ENCODE measurements at places on chromosomes 12 and 14. TPM values are rescaled to one million over a fixed set of nuclear protein-coding genes. Genes with fewer than 3 reads are reported as not detected.

DNA sequence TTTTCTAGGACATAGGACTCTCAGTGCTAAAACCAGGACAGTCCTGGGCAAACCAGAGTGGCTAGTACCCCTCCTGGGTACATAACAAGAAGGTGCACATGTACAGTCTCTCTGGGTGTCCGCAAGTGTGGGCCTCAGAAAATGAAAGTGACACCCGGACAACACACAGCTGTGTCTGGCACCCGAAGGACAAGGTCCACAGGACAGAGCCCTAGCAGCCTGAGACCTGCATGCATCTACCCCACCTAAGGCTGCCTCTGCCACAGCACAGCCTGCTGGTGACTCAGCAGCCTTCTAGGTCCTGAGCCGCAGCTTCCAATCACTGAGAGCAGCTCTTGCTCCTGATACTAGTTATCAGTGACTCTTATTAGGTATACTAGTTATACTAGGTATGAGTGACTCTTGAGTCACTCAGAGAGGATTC is 784.1 kb upstream of the TBX3 start:
- DNase-seq: no peak

DNA sequence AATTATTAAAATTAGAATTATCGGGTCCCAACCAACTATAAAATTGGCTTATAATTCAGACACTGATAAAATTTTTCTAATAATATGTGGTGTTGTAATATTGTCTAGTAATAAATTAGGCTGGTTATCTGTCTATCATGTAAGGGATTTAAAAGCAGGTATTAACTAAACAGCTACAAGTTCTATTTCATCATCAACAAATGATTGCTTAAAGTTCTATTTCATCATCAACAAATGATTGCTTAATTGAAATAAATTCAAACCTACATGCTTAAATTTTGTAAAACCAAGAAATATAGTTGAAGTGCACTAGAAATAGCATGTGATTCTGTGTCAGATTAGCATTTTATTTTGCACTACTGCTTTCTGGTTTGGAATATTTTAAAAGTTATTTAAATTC is 34.1 kb downstream of the SLCO1A2 start:
- DNase-seq: no peak

DNA sequence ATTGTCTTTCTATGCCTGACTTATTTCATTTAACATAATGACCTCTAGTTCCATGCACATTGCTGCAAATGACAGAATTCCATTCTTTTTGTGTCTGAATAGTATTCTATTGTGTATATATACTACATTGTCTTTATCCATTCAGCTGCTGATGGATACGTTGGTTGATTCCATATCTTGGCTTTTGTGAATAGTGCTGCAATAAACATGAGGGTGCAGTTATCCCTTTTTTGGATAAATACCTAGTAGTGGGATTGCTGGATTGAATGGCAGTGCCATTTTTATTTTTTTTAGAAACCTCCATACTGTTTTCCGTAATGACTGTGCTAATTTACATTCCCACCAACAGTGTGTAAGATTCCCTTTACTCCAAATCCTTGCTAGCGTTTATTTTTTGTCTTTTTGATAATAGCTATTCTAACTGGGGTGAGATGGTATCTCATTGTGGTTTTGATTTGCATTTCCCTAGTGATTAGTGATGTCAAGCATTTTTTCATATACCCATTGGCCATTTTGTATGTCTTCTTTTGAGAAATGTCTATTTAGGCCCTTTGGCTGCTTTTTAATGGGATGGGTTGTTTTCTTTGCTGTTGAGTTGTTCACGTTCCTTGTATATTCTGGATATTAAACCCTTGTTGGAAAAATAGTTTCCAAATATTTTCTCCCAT is 2.3 kb downstream of the OAS2 start:
- no peak for DNase-seq

- no peak for DNase-seq
These were observed 4.4 kb downstream of the CCNB1IP1 start for GRCh38 chr14:20328705-20329104.

DNA sequence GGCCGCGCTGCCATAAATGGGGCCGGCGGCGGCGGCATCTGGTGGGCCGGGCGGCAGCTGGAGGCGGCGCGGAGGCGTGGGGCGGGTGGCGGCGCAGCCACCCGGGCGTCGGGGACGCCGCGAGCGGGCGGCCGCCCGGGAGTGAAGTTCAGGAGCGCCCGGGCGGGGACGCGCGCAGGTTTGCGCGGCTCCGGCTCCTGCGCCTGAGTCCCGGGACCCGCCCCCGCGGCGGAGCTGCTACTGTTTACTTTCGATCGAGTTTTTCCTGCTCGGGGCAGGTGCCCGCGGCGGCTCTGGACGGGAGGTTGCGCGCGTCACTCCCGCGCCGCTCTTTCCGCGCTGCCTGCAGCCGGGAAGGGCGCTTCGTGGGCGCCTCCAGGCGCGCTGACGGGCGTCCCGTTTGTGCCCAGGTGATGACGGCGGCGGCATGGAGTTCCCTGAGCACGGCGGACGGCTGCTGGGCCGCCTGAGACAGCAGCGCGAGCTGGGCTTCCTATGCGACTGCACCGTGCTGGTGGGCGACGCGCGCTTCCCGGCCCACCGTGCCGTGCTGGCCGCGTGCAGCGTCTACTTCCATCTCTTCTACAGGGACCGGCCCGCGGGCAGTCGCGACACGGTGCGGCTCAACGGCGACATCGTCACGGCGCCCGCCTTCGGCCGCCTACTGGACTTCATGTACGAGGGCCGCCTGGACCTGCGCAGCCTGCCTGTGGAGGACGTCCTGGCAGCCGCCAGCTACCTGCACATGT is at the start of gene ZBTB42:
Gene ZBTB42, plus strand, starts transcription at position 331 of the 749 bp plus-strand sequence. Its CDS starts 97 bp downstream, at position 428.
- DNase-seq: peak; percentile 53

- no peak for DNase-seq
These were observed 5.0 kb upstream of the LGALS3 start for GRCh38 chr14:55123852-55124639.

GRCh38 chr12:11959117-11959823 is 111.5 kb upstream of the BCL2L14 start:
- no peak for DNase-seq

- DNase-seq: no peak
These were observed 81.8 kb upstream of the STAC3 start for GRCh38 chr12:57332646-57333312.

DNA sequence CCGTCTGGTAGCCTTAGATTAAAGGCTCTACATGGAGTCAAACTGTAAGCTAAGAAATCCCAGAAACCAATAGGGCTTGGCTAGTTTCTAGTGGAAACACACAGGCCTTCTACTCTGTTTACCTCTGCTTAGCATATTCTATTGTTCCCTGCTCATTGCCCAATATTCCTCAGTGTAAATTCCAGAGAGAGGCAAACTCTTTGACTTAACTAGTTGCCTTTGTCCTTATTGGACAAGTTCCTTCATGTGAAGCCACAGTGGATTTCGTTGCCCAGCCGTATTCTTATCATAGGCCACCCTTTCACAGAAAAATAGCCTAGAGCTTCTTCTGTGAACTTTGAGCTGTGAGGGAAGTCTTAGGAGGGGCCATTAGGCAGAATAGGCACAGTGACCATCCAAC is 186.1 kb downstream of the PLCZ1 start:
- no peak for DNase-seq

- DNase-seq: no peak
These were observed 345.2 kb upstream of the KITLG start for GRCh38 chr12:88925454-88925853.

DNA sequence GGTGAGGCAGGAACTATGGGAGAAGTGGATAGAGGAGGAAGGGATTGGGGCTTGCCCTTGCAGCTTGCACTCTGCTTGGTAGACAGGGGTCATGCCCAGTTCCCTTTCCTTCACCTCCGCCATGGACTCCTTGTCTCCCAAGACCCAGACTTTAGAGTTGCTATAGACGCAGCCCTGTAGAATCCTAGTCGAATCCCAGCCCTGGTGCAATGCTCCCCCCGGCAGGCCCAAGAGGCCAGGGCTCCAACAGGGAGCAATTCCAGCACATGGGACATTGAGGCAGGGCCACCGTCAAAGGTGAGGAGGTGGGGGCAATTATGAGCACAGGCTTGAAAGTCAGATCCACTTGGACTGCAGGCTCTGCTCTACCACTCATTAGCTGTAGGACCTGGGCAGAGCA is 29.5 kb upstream of the BCDIN3D start:
- DNase-seq: no peak

DNA sequence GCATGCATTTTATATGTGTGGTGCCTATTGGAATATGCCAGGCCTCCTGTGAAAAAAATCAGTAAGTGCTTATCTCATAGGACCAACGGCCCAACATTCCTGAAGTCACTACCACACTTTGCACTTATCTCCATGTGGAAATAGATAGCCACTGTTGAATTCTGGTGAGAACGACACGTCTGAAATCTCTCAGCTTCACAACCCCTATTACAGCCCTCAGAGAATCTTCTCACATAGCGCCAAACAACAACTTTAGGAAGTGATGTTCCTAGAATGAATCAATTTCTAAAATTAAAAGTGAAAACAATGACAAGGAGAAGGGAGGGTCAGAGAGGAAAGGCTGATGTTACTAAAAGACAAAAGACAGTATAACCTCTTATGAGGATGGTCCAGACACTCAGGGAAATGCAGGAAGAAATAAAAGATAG is 270.8 kb upstream of the BTG1 start:
- no peak for DNase-seq

- no peak for DNase-seq
These were observed 329.0 kb downstream of the C12orf75 start for GRCh38 chr12:105659355-105660075.

TNS2 gene
- total RNA-seq: 5.1 TPM

KLHL33 gene
- total RNA-seq: 0.65 TPM

CALM1 gene
- 674 TPM for total RNA-seq

All from T-cell (primary cell).